Activated T-helper 17 cell treated with anti-CD3 and anti-CD28 coated beads, Interleukin-2, amount 50 U/mL, for 72 hours (primary cell): ENCODE measurements at places on chromosomes 11 and 22. TPM values are rescaled to one million over a fixed set of nuclear protein-coding genes. Genes with fewer than 3 reads are reported as not detected.

ANAPC15 gene
- total RNA-seq = 65.6 TPM

MIAT gene
- 166 TPM for total RNA-seq

HORMAD2 gene
- not detected for total RNA-seq

DNA sequence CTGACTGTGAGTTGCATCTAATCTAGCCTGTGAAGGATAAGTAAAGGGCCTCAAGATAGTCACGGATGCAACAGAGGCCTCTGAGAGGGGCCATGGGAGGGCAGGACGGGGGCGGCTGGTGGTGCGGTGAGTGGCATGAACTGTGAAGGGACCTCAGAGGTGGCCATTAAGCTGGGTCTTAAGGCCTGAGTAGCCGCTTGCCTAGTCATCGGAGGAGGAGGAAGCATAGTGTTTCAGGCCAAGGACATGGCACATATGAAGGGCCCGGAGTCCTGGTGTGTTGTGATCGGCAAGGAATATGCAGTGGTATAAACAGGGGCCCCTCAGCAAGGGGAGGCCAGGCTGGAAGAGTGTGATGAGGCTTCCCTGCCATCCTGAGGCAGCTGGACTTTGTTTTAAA, 51.8 kb downstream of the TRIOBP start:
- no peak for ATAC-seq

GRCh38 chr11:17744151-17744940, 9.8 kb downstream of the KCNC1 start:
- no peak for ATAC-seq

GRCh38 chr11:6664551-6664950, 8.9 kb upstream of the DCHS1 start:
- no peak for ATAC-seq
